Activated CD4-positive, alpha-beta T cell treated with anti-CD3 and anti-CD28 coated beads, Interleukin-2, amount 50 U/mL, for 4 hours (primary cell): ENCODE measurements at places on chromosomes 5 and 9.

GRCh38 chr9:72012646-72013045 is 47.8 kb downstream of the C9orf57 start:
- no peak for DNase-seq

DNA sequence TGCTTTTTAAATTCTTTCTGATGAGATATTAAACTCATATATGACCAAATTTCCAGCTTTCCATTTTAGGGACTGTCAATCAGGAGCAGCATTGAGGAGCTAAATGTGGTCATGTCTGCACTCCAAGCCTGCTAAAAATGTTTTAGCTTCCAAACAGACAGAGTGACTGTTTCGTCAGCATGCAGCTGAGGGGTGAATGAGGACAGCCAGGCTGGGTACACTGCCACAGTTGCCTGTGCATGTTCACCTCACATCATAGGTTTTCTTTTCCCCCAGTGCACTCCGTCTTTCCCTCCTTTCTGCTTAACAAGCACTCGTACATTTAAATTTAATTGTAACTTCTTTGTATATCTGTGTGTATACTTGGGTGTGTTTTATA is 138.1 kb downstream of the ARRDC3 start:
- DNase-seq = no peak

- no peak for DNase-seq
These were observed 607.4 kb upstream of the ADAMTS16 start for GRCh38 chr5:4532705-4533080.

- DNase-seq = no peak
These were observed 229.1 kb downstream of the SEC61B start for GRCh38 chr9:99451112-99451606.

DNA sequence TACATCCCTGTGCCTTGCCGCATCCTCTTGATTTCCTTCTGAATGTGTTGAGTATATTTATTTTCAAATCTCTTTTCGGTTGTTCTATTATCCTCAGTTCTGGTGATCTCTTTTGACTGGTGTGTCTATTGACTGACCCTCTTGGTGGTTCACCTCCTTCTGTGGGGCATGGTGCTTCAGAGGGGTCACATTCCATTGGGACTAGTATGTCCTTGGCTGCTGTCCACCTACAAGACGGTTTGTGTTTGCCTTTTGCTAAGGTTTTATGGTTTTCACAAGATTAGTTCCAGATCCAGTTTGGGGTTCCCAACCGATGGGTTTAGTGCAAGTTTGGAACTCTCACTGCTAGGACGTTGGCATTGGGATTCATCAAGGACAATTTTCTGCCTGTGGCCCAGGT is 66.6 kb downstream of the PHF2 start:
- no peak for DNase-seq

GRCh38 chr5:59333416-59333815 is 560.1 kb downstream of the PDE4D start:
- no peak for DNase-seq

DNA sequence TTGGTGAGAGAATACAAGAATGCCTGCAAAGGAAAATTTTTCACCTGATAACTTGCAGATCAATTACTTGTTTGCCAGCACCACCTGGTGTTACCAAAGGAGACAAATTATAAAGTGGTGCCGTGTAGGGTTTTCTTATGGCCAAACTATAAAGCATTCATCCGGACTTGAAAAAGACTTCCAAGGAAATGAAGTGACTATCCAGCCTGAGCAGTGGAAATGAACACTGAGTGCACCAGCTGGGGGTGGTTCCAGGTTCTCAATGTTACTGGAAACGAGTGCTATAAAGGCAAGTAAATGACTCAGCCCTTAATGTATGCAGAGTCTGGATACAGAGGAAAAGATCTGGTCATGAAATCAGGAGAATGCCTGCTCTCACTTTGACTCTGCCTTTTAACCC is 113.1 kb downstream of the DNAH5 start:
- DNase-seq = no peak

GRCh38 chr5:131758520-131758900 is 38.3 kb downstream of the FNIP1 start:
- no peak for DNase-seq

- no peak for DNase-seq
These were observed 61.0 kb upstream of the PCA3 start for GRCh38 chr9:76703270-76703669.

- no peak for DNase-seq
These were observed 518.6 kb downstream of the CCDC171 start for GRCh38 chr9:16071400-16071799.

DNA sequence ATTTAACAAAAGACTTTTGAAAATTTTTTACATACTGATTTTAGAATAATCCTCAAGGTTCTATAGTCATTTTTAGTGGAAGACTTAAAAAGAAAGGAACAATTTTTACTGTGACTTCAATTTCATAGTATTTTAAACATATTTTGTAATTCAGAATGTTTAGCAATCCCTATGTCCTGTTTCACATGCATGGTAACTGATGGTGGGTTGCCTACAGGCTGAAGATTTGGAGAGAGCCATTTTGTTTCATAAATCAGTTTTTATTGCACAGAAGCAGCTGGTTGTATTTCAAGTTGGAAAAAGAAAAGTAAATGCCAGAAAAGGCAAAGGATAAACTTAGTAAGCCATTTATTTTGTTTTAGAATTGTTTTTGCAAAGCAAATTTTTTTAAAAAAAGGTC is 24.0 kb downstream of the STARD4 start:
- DNase-seq = no peak

DNA sequence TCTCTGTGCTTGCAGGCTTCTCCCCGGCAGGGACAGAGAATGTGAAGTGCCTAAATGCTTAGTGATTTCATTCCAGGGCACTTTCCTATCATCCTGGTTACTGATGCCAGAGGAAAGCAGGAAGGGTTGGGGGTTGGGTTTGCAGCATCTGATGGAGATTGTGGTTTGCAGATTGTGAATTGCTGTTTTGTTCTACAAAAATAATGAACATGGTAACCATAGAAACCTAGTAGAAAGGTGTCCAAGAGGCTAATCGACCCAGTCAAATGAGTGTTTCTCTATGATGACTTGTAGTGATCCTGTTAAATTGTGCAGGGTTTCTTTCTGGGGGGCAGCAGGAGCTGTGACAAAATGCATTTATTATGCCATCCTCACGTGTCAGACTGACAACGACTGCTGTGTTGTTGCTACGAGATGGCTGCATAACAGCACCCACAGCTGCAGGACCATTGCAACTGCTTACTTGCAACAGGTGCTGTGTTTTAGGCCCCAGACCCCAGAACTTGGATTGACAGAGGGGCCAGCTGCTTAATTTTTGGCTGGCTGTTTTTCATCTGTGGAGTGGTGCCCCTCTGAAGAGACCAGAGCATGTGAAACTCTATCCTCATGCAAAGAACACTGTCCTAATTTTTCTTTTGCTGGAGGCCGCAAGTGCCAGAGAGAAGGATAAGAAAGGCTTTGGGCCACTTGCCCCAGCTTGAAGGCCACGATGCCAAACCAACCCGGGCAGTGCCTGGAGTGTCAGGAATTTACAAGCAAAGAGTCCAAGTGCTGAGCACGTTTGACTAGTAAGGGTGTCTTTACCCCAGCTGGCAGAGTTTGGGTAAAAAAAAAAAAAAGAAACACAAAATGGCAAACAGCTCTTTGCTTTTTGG is 397.8 kb downstream of the GADD45G start:
- no peak for DNase-seq

DNA sequence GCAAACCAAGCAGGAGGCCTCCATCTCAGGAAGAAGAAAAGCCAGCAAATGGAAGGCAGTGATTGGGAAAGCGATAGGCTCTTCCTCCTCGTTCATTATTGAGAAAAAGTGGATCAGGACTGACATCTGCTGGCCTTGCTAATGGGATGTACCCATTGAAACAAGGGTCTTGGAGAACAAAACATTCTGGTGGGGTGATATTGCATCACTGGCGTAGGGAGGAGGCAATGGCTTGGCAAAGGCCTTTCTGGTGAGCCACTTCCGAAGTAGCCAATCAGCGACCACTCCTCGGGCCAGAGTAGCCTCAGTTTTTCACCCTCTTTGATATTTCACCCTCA is 86.7 kb upstream of the NFIB start:
- DNase-seq = no peak

DNA sequence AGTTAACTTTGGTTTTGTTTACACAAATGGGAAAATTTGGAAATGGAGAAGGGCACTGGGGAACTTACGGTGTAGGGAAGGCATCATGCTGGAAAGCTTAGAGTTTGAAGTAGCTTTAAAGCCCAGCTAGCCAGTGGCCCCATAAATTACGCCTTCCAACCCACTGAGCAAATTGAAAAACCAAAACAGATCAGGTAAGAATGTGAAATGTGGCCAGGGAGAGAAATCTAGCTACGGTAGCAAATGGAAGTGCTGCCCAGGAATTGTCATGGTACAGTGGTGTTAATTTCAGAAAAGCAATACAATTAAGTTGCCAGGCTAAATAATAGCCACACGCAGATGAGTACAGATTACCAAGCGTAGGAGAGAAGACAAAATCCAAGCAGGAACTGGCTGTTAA is 654.8 kb downstream of the PRELID2 start:
- no peak for DNase-seq

- no peak for DNase-seq
These were observed 139.7 kb downstream of the LRRC70 start for GRCh38 chr5:62718324-62718723.

DNA sequence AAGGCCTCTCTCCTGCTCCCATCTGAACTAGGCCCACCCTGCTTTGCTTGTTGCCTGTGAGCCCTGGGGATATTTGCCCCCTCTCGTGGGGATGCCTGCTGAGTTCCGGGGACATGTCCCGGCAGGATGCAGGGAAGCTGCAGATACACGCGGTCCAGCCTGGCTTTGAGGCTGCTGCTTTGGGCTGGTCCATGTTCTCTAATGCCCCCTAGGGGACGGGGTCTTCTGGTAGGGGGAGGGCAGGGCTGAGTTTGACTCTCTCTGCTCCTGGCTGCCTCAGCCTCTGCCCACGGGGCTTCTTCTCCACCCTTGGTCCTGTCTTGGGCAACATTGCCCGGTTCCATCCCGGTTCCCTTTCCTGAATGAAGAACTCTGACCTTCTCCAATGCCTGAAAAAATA is 84.9 kb upstream of the ASS1 start:
- no peak for DNase-seq

DNA sequence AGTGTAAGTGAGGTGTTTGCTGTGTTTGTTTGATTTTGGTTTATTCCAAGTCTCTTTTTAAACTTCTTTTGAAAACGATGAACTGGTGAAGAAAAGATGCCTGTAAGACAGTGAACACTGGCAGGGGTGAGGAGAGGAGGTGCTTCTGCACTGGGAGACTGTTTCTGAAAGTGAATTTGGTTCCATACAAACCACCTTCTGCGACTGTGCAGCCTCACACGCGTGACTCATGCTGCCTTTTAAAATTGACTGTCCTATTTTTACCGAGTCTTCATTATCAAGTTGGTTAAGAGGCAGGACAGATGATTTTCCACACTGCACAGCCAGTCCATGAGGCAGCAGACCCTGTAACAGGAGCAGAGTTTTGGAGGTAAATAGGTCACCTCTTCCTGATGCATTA is 340.6 kb downstream of the MTRR start:
- no peak for DNase-seq

GRCh38 chr5:106822851-106823250 is 847.9 kb downstream of the EFNA5 start:
- no peak for DNase-seq

DNA sequence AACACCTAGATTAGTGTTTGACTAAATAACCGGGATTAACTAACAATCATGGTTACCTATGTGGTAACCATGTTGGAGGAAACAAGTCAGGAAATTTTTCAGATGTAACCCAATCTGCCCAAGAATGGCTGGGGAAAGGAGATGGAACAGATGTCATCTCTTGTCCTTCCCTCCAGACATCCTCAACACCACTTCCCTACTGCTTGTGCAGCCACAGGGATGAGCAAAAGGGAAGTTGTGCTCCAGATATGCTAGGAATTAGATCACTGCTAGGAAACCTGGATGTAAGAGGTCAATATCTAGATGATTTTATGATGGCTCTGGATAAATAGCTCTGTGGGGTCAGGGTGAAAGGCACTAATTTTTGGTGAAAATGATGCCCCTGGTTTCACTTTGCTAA is 61.3 kb upstream of the ELL2 start:
- DNase-seq = no peak

DNA sequence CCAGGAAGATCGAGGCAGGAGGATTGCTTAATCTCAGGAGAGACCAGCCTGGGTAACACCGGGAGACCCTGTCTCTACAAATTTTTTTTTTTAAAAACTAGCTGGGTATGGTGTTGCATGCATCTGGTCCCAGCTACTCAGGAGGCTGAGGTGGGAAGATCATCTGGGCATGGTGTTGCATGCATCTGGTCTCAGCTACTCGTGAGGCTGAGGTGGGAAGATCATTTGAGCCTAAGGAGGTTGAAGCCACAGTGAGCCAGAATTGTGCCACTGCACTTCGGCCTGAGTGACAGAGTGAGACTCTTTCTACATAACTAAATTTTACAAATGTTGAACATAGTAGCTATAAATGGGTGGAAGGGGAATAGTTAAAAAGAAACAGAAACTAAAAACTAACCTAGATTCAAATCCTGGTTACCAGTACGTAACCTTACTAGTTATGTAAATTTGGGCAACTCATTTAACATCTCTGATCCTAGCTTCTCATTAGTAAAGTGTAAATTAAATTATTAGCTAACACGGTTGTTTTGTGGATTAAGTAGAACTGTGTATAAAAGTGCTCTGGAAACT is 41.7 kb downstream of the TMEM161B start:
- no peak for DNase-seq

- no peak for DNase-seq
These were observed 415.1 kb downstream of the TMEM161B start for GRCh38 chr5:87853541-87853940.

- DNase-seq = no peak
These were observed 4.3 kb upstream of the AFAP1L1 start for GRCh38 chr5:149267241-149267973.

DNA sequence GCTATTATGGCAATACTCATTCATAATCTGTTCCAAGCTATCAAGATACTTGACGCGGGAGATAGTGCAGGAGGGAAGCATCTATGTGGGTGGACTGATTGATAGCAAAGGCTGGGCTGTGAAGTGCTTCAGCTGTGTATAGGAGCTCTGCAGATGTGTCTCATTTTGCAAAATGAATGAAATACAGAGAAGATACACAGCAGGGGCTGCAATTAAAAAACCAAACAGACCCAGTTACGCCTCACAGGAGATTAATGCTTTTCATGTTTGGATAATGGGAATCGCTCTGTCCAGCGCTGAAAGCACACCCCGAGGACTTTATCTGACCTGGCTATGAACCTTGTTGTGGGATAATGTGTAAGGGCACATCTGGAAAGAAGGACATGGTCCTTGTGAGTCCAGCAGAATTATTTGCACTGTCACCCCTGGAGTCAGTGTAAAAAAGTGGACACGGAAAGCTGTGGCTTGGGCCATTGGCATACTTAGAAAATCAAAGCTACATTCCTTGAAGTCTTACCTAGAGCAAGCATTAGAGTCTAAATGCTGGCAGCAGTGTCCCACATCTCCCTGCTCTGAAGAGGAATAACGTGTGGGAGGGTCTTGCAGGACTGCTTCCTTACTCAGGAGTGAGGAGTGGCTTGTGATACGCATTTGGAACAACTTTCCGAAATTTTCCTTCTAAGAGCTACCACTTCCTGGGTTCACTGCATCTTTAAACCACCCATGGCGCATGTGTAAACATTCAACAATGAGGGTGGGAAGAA is 2.6 kb downstream of the SH3RF2 start:
- no peak for DNase-seq
